ENCODE measurements at places on chromosomes 1 and 21.

DNA sequence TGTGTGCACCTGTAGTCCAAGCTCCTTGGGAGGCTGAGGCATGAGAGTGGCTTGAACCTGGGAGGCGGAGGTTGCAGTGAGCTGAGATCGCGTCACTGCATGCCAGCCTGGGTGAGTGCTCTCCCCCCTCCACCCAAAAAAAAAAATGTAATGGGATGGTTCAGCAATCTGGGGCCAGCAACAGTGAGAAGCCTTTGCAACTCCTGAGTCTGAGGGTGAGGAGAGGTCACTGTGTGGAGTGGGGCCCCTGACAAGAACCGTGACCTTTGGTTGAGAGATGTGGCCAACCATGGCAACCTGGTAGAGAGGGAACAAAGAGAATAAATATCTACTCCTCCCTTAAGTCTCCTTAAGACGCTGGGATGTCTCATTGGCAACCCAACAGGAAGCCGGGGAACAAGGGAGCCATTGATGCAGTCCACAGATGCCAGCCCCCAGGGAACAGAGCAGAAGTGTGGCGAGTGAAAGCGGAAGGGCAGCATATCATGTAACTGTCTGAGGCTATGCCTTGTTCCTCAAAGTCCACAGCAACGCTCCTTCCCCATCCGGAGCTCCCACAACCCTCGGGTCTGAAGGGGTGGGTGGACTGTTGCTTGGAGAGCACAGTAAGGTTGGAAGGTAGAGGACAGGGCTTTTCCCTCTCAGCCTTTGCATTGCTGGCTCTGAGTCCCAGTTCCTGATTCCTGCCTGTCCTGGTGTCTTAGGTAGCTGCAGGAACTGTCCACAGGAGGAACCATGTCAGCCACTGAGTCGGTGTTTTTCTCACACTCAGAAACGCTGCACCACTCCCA lies 8.3 kb downstream of the TRNP1 start:
- DNase-seq: peak; percentile 69

DNA sequence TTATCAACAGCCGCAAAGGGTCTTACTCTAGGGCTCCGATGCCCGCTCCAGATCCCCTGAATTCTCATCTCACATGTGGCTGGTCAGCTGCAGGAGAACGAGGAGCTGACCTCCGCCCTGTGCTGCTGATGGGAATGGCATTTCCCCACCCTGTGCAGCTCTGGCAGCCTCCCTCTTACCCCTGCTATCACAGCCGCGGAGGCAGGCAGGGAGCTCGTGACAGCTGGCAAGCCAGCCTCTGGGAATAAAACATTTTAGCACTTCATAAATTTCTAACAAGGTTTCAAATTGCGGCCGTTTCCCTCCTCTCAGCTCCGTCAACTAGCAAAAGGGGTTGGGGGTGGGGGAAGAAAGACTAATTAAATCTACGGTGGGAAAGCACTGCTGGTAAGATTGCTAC lies 81.1 kb downstream of the DSCAM start:
- no peak for DNase-seq

DNA sequence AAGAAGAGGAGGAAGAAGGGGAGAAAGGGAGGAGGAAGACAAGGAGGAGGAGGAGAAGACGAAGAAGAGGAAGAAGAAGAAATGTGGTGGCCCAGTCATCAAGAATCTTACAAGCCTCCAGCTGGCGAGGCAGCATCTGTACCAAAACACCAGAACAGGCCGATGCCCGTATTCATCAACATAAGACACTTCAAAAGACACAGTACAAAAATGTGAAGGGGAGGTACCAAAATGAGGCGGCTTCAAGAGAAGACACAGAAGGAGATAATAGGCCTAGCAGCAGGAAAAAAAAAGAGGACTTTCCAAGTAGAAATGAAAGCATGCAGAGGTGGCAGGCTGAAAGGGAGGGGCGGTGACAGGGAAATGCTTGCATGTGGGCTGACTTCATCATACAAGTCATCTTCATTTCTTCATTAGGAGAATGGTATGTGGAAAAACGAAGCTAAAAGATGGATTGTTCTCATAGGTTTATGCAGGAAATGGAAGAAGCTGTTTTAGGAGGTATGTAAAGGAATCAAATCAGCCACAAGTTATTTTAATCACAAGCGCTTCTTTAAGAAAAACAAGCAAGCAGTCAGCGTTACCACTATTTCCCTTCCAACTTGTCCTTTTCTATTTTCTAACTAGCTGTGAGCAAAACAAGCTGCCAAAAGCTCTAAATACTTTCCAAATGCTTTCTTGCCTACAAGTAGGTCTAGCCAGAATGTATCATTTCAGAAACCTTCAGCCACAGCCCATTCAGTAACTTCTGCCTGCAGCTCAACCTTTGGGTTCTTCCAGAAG lies 192.3 kb downstream of the SLC45A1 start:
- peak; percentile 94 for DNase-seq

- DNase-seq: peak; percentile 16
These were observed 94.4 kb upstream of the KRTAP19-8 start for GRCh38 chr21:31132574-31133242.

DNA sequence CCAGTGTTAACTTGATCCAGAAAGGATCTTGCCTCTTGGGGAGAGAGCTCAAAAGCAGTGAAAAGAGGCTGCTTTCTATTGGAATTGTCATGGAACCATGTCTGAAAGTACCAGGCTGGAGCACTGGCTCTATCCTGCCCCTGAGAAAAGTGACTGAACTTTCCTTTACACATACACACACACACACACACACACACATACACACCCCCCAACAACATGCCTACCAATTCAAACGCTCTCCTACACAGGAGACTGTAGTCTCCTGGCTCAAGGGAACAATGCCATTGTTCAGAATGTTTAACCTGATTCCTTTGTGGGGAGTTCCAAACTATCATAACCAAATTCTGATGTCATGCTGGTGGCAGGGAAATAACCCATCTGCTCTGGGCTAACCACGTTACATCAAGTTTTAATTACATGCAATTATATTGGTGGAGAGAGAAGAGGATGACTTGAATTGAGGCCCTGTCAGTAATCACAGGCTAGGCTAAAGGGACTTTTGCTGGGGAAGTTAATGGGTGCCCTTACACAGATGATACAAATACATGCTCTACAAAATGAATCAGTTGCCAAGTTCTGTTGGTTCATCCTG lies 52.3 kb upstream of the DUSP10 start:
- peak; percentile 11 for DNase-seq

GRCh38 chr1:86245566-86246190 lies 89.1 kb upstream of the COL24A1 start:
- no peak for DNase-seq

DNA sequence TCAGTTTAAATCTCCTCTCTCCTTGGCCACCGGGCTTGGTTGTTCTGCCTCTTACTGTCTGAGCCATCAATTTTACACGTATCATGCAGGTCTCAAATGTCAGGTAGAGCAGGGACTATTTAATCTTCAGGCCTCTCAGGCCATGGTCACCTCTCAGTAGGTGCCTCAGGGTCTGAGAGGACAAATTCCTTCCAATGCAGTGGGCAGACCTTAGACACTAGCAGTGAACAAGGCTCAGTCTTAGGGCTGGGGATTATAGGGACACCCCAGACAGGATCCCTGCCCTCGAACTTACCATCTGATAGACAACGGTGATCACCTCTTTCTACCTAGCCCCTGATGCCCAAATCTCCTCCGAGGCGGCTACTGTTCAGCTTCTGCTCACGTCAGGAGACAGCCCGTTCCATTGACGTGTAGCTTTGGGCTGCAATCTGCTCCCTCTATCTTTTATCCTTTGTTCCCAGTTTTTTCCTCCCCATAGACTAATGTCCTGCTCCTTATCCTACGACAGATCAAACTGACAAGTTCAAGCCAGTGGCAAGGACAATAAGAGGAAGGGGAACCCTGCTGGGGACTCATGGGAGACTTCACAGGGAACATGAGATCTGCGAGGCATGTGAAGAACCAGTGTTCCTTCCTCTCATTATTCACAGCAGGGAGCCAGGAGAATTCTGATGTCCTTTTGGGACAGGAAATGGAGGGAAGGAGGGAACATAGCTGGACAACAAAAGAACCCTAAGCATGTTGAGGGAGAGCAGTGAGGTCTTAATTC lies 1.4 kb upstream of the MYOG start:
- DNase-seq: no peak

Data from fibroblast of gingiva (primary cell).